ENCODE measurements at places on chromosomes 12 and 14.
A peak's percentile ranks its signal among the peaks of the same experiment; 100 is the strongest.

DNA sequence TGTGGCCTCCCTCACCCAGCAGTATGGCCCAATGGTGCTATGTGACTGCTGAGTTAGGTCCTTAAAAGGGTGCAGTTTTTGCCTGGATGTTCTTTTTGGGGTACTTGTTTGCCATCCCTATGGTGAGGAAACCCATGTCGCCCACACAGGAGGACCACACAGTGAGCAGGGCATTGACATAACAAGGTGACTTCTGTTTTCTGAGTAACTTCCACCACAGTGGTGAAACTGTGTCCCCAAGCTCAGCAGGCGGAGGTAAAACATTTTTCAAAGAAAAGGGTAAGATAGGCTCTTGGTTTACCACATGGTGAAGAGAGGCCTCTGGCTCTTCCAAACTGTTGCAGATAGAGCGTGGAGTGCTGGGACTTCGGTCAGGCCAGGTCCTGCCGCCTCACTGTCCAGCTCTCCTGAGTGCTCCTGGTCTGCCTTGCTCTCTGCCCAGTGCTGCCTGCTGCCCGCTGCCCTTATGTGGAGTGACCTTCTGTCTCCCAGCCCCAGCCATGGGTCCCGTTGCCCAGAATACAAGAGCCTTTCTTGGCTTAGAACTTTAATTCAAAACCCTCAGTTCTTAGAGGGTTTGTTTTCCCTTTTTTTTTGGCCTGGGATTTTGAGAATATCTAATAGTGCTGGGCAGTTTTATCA lies 54.0 kb downstream of the TRAF3 start:
- DNase-seq, result no peak

DNA sequence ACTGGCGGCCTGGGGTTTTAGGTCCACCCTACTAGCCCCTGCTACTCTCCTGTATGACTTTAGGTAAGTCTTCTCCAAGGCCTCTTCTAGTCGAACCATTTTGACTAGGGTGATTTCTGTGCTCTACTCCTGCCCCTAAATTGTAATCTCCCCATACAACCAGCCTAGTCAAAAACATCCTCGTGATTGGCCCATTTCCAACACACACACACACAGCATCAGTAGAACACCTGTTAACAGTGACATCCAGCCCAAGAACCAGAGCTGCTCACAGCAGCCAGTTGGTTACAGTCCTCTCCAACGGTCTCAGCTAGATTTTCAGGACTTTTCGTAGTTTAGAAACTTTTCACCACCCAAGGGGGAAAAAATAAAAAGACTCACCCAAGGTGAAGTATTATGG lies 30.9 kb downstream of the NT5DC3 start:
- no peak for DNase-seq

- no peak for DNase-seq
Observed at GRCh38 chr12:130546494-130546893, 169.6 kb downstream of the RIMBP2 start.

DNA sequence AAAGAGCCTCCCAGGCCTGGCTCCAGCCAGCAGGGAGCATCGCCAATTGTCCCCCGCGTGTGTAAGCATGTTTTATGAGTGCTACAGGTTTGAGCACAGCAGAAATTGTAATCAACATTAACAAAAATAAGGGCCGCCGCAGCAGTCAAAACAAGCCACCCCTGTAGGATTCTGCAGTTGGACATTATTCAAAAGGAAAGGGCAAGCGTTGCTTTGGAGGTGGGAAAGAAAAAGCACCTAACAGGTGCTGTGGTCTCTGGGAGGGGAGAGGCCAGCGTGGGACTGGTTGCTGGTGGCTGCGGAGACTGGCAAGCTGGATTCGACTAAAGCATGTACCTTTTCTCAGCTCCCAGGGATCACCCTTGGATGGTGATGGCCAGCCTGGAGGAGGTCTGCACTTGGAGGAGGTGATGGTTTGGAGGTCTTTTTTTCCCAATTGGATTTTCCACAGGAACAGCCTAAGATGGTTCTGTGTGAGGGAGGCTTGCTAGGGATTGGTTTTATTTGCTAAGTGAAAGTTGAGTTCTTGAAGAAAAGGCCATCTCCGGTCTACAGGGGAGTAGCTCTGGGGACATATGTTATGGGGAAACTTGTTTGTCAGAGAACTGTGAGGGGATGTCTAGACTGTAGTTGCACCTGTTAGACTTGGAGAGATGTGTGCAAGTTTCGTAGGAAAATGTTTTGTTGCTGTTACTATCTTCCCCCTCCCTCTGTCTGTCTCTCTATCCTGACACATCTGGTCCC lies 2.0 kb downstream of the DYRK2 start:
- no peak for DNase-seq

- DNase-seq, result no peak
Observed at GRCh38 chr12:62625228-62625627, 158.6 kb downstream of the MON2 start.

DNA sequence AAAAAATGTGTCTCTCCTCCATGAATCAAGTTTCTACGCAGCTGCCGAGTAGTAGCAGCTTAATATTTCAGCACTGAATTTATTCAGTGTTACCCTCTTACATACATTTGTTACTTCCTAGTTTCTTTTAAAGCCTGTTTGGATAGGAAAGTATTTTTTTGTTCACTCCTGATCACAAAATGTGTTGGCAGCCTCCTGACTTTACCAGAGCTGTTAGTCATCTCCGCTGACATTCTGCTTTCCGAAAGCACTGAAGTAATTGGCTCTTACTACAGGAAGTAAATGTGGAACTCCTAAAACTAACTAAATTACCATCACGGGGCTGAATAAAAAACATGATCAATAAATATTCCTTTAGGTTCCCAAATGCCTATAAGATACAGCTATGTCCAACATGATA lies 225.5 kb downstream of the EPS8 start:
- DNase-seq, result no peak

DNA sequence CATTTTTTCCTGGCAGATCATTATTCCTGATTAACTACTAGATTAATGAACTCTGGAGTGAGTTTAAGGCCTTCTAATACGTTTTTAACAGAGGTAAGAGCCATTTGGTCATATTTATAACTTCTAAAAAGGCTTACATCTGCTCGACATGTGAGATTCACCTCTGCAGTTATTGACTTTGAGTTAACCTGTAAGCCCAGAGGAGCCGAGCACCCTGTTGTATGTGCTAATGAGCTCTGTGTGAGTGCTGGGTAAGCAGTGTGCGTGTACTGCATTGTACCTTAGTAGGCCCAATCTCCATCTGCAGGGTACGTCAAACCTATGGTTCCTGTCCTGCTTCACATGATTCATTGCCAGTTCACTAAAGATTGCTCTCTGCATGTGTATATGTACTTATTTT lies 18.9 kb downstream of the SLC4A8 start:
- DNase-seq, result no peak

DNA sequence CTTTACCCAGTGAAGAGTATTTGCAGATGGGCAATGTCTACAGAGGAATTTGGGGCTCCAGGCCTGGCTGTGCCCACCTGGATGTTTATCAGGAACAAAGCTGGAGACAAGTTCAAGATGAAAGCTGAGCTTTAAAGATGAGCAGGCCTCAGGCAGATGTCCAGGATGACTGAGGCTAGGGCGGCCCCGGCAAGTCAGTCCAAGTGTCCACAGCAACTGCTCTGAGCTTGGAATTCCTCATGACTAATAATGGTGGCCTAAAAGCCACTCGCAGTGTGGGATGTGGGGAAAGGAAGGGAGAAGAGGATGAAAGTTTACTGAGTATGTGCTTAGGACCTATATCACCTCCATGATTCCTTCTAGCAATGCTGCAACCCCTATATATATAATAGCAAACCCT lies 128.2 kb upstream of the NOS1 start:
- DNase-seq, result no peak

DNA sequence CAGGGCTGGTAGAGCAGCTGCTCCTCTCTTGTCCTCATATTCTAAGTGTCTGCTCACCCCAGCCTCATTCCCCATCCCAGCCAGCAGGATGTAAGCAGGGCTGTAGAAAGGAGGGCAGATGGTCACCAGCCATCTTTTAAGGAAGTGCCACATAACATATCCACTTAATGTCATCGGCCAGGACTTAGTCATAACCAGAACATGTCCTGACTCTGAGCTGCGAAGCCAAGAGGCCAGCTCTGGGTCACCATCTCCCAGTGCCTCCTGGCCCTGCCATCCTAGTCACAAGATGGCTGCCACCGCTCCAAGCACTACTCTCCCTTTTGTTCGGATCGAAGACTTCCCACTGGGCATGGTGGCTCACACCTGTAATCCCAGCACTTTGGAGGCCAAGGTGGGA lies 123.9 kb downstream of the PLXNC1 start:
- no peak for DNase-seq

- DNase-seq, result no peak
Observed at GRCh38 chr12:96473394-96474093, 15.8 kb upstream of the CFAP54 start.

DNA sequence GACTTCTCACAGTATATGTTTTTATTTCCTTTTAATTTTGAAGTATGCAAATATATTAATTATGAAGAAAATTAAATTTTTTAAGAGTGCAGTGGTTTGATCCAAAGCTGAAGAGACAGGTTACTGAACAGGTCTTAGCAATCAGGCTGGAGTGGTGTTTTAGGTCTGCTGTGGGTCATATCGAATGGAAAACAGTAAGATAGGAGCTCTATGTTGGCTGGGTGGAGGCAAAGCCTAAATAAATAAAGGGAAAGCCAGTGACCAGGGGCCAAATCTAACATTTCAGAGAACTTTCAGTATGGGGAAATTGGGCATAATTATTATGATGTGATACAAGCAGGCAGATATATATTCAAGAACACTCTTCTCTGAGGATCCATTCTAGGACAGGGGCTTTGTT lies 12.7 kb upstream of the TSPAN8 start:
- DNase-seq, result no peak

- no peak for DNase-seq
Observed at GRCh38 chr14:64005822-64006221, 153.0 kb downstream of the SYNE2 start.

DNA sequence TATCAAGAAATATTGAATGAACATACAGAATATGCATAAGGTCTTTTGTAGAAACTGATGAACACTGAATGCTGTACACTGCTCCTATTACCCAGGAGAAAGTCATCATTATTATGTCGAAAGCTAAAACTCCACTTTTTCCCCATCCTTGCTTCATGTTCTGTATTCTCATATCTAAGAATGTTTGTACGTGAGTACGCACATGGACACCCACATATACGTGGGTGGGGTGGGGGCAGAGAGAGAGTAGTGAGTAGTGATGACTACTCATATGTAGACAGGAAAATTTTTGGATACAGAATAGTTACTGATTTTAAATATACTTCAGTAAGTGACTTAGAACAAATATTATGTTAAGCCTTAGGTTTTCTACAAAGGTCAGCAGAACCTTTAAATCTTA lies 75.1 kb downstream of the FERMT2 start:
- DNase-seq, result no peak

GRCh38 chr14:51283402-51284085 lies 43.5 kb downstream of the TMX1 start:
- DNase-seq, result peak; percentile 93

DNA sequence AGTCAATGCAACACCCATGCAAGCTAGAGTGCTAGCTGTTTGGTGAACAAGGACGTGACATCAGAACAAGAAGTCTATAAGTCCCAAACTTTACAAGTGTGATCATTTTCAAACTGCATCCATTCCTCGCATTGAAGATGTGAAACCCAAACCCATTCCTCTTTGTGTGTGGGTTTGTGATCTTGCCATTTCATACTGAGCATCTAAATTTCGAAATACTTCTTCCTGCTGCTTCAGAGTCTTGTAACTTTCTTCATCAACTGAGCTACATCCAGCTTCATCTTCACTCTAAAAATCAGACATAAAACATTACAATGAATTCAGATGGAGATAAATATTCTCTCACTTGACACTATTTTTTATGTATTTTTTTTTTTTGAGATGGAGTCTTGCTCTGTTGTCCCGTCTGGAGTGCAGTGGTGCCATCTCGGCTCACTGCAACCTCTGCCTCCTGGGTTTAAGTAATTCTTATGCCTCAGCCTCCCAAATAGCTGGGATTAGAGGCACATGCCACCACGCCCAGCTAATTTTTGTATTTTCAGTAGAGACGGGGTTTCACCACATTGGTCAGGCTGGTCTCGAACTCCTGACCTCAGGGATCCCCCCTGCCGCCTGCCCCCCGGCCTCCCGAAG lies 4.8 kb upstream of the ZCCHC8 start:
- DNase-seq, result no peak

DNA sequence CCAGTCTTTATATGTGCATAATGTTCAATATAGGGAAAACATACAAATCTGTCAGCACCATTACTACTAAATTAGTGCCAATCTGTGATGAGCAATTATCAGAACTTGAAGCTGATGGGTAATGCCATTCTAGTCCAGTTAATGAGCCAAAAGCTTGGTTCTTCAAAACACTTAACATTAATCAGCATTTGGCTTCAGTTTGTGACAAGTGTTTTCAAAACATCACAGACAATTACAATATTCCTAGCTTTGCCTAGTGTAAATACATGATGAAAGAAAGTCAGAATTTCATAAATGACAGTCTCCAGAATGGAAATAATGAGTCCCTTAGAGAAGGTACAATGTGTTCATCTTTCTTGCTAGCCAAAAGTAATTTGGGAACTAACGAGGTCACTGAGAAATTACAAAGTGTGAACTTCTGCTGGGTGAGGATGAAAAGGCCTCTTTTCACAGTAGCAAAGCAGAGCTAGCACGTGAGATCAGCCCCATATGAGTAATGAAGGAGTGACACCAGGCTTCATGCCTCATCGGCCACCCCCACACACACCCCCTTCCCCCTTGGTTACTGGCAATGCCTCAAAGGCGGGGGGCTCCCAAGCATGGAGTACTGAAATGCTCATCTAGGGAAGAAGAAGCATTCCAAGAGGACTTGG lies 180.6 kb upstream of the EEA1 start:
- peak; percentile 85 for DNase-seq

GRCh38 chr14:54194501-54194900 lies 202.3 kb upstream of the CDKN3 start:
- DNase-seq, result no peak

- no peak for DNase-seq
Observed at GRCh38 chr12:52672321-52672933, 7.8 kb downstream of the KRT1 start.

- DNase-seq, result no peak
Observed at GRCh38 chr14:20440882-20441281, 4.9 kb upstream of the KLHL33 start.

DNA sequence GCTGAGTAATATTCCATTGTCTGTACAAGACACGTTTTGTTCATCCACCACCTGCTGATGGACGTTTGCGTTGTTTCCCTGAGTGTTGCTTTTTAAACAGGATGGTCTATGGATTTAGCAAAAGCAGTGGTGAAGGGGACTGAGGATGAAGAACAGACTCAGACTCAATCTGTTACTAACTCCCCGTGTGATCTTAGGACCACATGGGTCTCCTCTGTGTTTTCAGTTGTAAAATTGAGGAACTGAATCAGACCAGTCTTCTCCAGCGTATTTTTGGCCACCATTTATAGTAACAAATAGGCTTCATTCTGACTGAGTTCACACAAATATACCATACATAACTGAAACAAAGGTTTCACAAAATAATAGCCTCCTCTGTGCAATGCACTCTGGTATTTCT lies 85.6 kb downstream of the FOXN3 start:
- no peak for DNase-seq

DNA sequence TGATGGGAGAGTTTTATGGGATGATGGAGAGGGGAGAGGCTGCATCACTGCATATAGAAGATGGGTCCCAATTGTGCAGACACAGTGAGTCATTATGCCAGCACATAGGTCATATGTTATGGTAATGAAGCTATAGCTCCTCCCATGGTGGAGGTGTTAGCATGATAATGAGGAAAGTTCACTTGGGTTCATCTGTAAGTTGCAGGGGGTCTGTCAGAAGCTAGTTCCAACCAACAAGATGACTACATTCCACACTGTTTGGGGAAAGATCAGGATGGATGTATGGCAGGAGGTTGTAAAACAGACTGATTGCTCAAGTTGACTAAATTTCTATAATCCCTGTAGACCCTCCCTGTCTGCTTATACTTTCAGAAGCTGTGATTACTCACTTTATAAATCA lies 561.3 kb downstream of the C12orf50 start:
- no peak for DNase-seq

Data from NCI-H446 (cell line).